MCF 10A (cell line): ENCODE measurements at places on chromosomes 16 and 17. TPM values are rescaled to one million over a fixed set of nuclear protein-coding genes. Genes with fewer than 3 reads are reported as not detected.

Gene MARCHF10
- not detected in 2 replicates for total RNA-seq

Gene C17orf50
- not detected in 2 replicates for total RNA-seq

Gene FSCN2
- 0.37 TPM in 1 of 2 replicates, not detected in the other for total RNA-seq

Gene NOG
- total RNA-seq, result 1.1 and 1.7 TPM in 2 replicates

Gene PKMYT1
- 16.9 and 34.7 TPM in 2 replicates for total RNA-seq
